ENCODE measurements at places on chromosomes 5 and 9.

GRCh38 chr5:9733486-9733885 is 103.3 kb upstream of the TAS2R1 start:
- DNase-seq: no peak

DNA sequence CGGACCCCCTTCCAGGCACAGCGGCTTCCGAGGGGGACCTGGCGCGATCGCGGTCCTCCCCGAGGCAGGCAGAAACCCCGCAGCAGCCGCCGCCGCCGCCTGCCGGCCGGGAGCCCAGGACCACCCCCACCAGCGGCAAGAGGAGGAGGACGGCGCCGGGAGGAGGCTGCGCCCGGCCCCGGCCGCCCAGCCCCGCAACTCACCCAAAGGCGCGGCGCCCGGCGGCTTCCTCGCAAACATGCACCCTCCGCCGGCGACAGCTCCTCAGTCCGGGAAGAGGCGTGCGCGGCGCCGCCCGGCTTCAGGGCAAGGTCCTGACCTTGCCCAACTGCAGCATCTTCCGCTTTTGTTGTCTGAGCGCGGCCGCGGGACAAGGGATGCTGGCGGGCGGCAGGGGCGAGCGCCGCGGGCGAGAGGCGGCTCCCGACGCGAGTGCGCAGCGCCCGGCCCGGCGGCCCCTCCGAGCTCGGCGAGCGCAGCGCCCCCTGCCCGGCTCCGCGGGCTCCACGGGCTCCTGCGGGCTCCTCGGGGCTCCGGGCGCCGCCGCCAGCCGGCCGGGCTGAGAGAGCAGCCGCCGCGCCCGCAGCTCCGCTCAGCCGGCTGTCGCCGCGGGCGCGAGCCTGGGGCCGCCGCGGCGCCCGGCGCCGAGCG is 507 bp downstream of the CTNND2 start:
- no peak for DNase-seq

DNA sequence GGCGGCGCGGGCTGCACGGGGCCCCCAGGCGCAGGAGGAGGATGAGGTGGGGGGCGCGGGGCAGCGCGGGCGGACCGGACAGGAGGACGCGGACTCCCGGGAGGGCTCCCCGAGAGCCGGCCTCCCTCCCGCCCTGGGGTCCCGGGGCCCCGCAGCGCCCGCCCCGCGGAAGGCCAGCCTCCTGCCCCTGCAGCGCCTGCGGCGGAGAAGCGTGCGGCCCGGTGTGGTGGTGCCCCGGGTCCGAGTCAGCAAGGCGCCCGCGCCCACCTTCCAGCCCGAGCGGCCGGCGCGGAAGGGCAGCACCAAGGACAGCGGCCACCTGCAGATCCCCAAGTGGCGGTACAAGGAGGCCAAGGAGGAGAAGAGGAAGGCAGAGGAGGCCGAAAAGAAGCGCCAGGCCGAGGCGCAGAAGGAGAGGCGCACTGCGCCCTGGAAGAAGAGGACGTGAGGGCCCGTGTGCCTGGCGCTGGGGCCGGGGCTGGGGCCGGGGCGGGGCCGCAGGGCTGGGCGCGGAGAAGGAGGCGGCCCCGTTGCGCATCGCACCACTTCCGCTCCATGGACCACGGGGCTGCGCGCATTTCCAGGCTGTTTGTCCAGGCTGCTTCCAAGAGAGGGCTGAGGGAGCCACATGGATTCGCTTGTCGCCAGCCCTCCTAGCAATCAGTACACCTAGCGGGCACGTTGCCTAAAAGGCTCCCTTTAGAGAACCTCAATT is 86.0 kb downstream of the ANKRD33B start:
- no peak for DNase-seq

- no peak for DNase-seq
Measured at GRCh38 chr5:155064580-155064979, 51.0 kb downstream of the KIF4B start.

GRCh38 chr5:132493821-132494220 is 3.2 kb upstream of the IRF1 start:
- no peak for DNase-seq

GRCh38 chr9:129509533-129509928 is 111.4 kb downstream of the C9orf50 start:
- DNase-seq: no peak

- DNase-seq: no peak
Measured at GRCh38 chr5:141192110-141192725, at the start of gene PCDHB10. TSS of gene PCDHB10 (plus strand) at chr5:141192353. CDS start at chr5:141192553, 200 bp downstream.

- no peak for DNase-seq
Measured at GRCh38 chr5:14766584-14766983, 102.1 kb downstream of the OTULIN start.

GRCh38 chr5:16568875-16569580 is 47.8 kb downstream of the RETREG1 start:
- no peak for DNase-seq

DNA sequence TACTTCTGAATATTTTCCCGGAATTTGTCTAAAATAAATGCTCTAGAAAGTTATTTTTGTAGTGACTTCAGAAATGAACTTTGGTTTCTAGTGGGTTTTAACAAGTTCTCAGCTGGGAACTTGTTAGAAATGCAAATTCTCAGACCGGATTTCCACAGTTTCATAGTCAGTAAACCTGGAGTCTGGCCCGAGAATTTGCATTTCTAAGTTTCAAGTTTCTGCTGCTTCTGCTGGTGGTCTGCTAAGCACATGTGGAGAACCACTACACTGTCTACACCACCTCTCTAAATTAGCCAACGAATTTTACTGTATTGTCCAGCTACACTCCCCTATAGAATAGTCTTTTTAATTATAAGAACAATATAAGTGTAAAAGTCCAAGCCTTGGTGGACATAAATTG is 208.0 kb downstream of the CHSY3 start:
- no peak for DNase-seq

GRCh38 chr9:33146298-33146697 is 20.8 kb downstream of the B4GALT1 start:
- DNase-seq: no peak

- DNase-seq: no peak
Measured at GRCh38 chr9:5569409-5569808, 59.1 kb downstream of the PDCD1LG2 start.

- DNase-seq: no peak
Measured at GRCh38 chr9:111450124-111450523, 34.1 kb downstream of the ECPAS start.

- no peak for DNase-seq
Measured at GRCh38 chr5:55580042-55580441, 45.3 kb upstream of the PLPP1 start.

DNA sequence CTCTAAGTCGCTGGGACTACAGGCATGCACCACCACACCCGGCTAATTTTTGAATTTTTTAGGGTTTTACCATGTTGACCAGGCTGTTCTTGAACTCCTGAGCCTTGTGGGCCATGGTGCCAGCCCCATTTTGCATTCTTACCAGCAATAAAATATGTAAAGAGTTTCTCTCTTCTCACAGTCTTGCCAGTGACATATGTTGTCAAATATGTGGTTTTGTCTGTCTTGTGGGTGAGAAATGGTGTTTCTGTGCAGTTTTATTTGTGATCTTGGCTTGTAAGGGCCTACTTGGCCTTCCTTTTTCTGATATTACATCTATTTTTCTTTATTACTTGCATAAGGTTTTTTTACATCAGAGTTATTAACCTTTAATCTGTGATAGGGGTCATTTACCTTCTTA is 47.1 kb downstream of the SPIN1 start:
- no peak for DNase-seq

DNA sequence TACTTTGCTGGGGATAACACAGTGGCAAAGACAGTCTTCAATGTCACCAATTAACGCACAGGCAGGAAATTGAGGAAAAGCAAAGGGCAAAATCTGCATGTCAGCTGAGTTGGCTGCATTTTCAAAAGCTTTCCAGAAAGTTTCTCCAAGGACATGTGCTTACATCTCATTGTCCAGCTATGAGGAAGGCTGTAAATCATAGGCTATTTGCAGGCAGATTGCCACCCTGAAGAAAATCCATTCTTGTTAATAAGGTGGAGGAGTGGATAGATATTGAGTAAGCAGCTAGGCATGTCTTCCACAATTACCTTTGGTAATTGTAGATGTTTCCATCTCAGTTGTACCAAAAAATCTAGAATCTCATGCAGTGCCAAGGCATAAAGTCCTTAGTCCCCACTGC is 278.0 kb upstream of the NUDT12 start:
- DNase-seq: no peak

DNA sequence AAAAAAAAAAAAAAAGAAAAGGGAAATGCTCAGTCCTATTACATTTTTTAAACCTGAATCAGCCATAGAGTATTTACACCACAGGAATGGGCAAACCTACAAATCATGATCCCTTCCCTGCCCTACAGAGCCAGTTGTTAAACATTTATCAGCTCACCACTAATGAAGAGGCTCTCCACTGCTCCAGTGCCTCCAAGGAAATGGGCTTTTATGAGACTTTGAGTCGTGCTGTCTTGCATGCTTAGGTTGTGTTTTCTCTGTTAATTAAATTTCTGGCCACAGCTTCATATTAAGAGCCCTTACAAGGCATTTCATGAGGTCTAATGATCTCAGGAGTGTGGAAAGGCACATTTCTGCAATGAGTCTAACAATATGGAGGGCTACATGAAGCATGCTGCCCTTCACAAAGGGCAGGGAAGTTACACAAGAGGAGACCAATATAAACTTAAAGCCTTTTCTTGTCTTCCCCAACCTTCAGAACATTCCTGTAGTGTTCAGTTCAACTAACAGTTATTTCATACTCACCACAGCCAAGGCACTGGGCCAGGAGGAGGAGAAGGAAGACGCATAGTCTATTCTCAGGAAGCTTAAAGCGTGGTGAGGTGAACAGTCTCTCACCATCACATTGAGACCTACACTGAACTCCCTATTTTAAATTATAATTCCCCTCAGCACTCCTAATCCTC is 140.1 kb upstream of the ABCA1 start:
- no peak for DNase-seq

DNA sequence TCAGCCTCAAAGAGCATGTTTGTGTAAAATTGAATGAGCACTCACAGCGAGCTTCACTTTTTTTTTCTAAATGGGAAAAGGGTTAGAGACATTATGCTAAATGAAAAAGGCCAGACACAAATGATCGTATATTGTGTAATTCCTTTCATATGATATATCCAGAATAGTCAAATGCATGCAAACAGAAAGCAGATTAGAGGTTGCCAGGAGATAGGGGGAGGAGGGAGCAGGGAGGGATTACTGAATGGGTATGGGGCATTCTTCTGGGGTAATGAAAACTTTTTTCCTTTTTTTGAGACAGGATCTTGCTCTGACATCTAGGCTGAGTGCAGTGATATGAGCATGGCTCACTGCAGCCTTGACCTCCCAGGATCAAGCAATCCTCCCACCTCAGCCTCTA is 47.1 kb downstream of the DMAC1 start:
- DNase-seq: no peak

DNA sequence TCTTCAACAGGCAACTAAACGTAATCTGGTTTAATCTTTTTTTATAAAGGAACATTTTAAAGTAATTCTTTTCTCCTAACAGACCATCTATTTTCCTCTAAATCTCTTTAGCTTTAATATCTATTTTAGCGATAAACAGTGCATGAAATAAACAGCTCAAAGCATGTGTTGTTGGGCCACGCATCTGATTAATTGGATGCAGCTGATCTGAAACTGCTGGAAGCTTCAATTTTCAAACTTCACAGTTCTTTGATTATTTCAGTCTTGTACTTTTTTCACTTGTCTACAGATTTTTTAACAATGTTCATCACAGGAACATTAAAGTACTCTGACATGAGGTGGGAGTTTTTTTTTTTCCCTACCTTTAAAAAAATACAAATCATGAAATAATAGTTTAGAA is 443.6 kb downstream of the HCN1 start:
- DNase-seq: no peak

GRCh38 chr9:29976981-29977380 is 2403.7 kb upstream of the C9orf72 start:
- DNase-seq: no peak

GRCh38 chr5:174642816-174643405 is 81.5 kb upstream of the MSX2 start:
- DNase-seq: no peak

- peak; percentile 51 for DNase-seq
Measured at GRCh38 chr5:76404223-76405211, 1.4 kb downstream of the IQGAP2 start.

DNA sequence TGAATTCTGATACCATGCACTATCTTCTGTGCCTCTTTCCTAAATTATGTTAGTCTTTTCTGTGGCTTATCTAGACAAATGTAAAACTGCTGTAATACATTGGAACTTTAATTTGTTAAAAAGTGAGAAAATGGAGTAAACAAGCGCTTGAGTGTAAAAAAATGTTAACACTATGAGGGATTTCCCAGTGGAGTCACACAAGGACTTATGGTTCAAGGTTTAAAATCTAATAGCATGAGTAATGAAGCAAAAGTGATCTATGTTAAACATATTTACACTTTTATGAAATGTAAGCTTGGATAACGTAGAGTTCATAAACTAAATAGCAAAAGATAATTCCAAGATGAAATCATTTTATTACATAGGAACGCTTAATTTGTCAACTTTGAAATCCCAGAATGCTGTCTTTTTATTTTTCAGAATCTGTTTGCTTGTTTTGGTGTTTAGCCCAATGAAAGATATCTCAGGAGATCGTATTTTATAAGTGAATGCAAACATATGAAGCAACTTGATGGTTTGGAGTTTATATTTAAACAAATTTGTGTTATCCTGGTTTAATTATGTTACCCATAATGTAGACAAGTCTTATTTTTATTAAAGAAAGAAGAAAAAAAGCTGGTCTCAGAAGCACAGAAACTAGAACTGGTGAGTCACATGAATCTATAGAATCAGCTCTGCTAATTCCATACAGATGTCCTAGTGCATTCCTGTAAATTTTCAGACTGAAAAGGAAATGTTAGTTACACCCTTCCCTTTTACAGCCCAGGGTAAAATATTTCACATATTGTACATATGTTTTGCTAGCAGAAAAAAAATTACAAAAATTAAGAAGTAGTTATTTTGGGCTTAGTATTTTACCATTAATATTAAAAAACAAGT is 34.2 kb upstream of the FBN2 start:
- no peak for DNase-seq

DNA sequence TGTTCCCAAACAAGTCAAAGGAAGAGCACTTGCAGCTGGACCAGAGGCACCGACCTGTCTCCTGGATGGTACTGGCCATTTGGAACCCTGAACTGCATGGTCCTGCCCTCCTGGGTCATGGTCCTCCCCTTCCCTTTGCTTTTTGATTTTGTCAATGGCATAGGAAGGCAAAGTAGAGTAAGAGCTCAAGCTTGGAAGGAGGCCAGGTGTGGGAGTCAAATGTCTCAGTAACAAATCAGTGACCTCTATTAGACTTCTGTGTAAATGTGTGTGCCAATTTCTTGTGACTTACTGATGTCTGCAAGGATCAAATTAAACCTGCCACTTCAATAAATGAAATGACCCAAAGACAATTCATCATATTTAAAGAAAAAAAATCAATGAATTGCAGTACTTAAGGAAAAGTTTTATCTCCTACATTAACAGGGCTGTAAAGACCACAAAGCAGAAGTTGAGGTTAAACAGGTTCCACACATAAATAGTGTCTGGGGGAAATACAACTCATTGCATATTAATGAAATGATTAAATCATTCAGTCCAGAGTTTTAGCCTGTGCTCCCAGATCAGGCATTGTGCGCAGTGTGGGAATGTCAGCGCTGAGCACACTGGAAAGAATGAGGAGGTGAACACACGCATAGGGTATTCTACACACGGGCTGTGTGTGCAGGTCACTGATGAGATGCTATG is 32.7 kb downstream of the OSMR start:
- no peak for DNase-seq

GRCh38 chr9:9612270-9612669 is 1000.5 kb downstream of the PTPRD start:
- no peak for DNase-seq
